Activated CD4-positive, alpha-beta T cell treated with anti-CD3 and anti-CD28 coated beads, Interleukin-2, amount 50 U/mL, for 48 hours (primary cell): ENCODE measurements at places on chromosomes 1 and 21.
A peak's percentile ranks its signal among the peaks of the same experiment; 100 is the strongest.

DNA sequence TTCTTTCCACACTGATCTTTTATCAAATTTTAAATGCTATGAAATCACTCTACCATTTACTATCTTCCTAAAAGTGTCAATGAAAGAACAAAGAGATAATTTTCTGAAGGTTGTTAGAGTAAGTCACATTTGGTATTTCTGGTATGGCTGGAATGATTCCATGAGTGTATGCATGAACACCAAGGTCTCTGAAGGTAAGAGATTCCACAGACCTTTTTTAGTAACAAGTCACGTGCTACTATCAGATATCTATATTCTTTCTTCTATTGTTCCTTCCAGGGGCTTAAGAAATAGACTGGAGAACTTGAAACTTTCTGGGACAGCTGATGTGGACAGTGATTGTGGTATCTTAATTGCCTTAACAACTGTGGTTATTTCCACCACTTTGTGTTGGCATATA lies 265.0 kb downstream of the SDCCAG8 start:
- no peak for DNase-seq

- no peak for DNase-seq
Observed at GRCh38 chr1:90488451-90488850, 228.7 kb downstream of the BARHL2 start.

GRCh38 chr1:156667968-156668709 lies 9.1 kb downstream of the NES start:
- DNase-seq, result no peak

DNA sequence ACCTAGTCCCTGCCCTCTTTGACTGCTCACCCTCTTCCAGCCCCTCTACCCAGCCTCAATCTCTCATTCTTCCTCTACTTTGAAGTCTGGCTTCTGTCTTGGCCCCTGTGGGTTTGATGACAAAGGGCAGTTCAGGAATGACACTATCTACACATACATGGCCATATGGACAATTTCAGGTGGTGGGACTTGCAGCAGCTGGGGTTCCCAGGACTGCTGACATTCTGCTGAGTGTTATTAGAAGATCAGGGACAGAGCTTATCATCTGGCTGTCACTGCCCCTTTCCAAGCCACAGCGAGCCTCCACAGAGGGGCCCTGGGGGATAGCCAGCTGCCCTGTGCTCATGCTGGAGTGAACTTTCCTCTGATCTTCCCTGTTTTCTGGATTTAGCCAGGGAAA lies 97.4 kb upstream of the IPO9 start:
- no peak for DNase-seq

GRCh38 chr1:224615861-224616755 lies at the start of gene CNIH3:
Gene CNIH3 (plus strand): TSS chr1:224616317. CDS start chr1:224617175, 858 bp downstream.
- peak; percentile 33 for DNase-seq

GRCh38 chr1:24018611-24019580 lies 38.8 kb upstream of the SRSF10 start:
- no peak for DNase-seq

GRCh38 chr1:195332102-195332501 lies 1276.1 kb downstream of the KCNT2 start:
- DNase-seq, result no peak
